GM19239 (cell line): ENCODE measurements at places on chromosomes 11 and 22.

- no peak for DNase-seq
These were observed 60.5 kb upstream of the KCNQ1OT1 start for GRCh38 chr11:2760196-2760871.

DNA sequence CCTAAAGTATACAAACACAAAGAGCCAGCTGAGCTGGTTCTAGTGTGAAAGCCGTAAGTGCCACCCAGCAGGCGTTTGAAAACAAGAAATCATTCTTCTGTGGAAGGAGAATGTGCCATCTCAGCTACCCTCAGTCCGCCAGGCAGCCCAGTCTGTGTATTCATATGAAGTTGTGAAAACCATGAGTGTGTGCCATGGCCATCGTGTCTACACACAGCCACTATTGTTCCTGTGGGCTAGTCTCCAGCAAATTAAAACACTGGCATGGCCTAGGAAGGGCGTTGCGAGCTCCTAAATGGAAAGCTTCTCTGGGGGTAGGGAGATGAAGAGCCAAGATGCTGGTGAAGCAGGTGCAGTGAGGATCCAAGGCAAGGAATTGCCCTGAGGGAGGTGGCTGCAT lies 51.5 kb upstream of the HORMAD2 start:
- DNase-seq = no peak

DNA sequence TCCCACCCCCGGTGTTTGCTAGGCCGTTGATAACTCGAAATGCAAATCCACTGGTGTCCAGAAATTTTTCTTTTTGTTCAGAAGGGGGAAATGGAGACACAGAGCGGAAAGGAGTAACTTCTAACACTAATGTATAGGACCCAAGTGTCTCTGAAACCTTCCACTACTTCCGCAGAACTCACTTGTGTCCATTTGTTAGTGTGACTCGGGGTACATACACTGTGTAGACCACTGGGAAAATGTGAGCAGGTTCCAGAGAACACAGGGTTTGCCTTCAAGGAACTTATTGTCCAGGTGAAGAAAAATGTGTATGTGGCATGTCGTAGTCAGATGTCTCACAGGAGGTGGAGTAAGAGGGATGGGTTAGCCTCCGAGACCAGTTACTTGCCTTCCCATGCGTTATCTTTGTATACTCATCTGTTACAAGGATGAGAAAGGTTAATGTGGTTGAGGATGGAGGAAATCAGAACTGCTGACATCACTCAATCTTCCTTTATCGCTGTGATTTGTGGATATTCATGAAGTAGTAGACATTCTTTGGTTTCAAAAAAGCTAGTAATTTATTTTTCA lies 857 bp downstream of the ARCN1 start:
- no peak for DNase-seq

GRCh38 chr11:16335236-16335962 lies 20.9 kb downstream of the SOX6 start:
- no peak for DNase-seq

DNA sequence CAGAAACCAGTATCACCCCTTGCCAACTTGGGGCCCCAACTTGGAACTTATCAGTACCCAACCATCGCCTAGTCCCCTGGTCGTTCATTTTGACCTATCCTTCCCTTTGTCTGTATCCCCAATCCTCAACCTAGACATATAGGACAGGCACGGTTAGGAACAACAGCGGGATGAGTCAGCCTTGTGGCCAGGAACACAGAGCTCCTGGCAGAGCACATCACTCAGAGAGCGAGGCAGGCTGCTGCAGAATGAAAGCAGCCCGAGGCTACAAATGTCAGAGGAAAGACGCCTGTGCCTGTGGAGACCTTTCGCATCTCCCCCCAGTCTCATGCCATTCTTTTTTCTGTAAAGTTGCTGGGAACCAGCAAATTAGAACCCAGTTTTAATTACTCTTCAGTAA lies 14.6 kb downstream of the DKK3 start:
- DNase-seq = no peak

- DNase-seq = no peak
These were observed 12.6 kb upstream of the MRPL23 start for GRCh38 chr11:1934335-1935155.

- DNase-seq = no peak
These were observed 37.5 kb upstream of the LINC01488 start for GRCh38 chr11:69443968-69444364.

DNA sequence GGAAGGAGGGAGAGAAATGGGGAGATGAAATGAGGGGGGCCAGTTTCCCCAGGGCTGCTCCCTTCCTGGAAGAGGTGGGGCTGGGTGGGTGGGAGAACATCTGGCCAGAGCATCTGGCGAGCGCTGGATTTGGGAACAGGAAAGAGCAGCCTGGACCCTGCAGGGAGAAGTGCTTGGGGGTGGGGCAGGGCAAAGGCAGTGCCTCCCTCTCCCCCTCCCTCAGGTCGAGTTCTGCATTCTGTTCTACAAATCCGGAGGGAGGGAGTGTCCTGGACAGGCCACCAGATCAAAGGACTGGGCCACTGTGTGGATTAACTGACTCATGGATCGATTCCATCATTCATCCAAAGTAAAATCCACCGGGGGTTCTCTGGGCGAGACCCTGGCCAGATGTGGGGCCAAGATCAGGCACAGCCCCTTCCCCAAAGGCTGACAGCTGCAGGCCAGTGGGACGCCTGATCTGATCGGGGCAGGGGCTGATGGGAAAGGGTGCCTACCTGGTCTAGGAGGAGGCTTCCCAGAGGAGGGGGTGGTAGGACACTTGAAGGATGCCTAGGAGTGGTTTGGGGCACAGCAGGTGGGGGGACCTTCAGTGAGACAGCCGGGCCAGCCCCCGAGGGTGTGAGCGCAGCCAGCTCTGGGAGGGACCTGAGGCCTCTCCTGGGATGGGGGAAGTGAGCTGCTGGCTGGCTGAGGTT lies 57.5 kb downstream of the CACNA1I start:
- DNase-seq = no peak

- DNase-seq = no peak
These were observed 3.1 kb downstream of the TRMU start for GRCh38 chr22:46338636-46339035.

GRCh38 chr11:130400781-130401483 lies 27.5 kb downstream of the ADAMTS8 start:
- no peak for DNase-seq

DNA sequence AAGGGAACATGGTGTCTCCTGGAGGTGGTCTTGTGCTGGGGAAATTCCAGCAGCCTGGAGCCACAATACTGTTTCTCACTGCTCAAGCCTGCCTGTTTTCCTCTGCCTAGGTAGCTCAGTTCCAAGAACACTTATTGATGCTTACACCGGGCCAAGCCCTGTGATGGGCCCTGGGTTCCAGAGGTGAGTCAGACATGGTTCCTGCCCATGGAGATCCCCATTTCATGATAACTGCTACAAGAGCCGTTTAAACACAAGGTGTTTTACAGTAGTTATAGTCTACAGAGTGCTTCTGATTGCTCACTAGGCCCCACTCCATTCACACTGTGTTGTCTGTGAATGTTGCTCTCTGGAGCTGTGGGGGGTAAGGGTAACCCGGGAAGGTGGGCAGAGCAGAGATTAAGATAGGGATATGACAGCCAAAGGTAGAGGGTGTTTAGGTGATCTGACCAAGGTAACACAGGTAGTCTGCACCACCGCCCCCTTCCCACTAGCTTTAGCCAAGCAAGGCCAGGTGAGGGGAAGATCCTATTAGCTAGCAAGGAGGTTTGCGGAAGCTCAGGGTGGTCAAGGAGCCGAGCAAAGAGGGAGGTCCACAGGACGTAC lies 696 bp upstream of the MICAL2 start:
- DNase-seq = no peak

- no peak for DNase-seq
These were observed 27.8 kb downstream of the PHLDB1 start for GRCh38 chr11:118635237-118635591.

DNA sequence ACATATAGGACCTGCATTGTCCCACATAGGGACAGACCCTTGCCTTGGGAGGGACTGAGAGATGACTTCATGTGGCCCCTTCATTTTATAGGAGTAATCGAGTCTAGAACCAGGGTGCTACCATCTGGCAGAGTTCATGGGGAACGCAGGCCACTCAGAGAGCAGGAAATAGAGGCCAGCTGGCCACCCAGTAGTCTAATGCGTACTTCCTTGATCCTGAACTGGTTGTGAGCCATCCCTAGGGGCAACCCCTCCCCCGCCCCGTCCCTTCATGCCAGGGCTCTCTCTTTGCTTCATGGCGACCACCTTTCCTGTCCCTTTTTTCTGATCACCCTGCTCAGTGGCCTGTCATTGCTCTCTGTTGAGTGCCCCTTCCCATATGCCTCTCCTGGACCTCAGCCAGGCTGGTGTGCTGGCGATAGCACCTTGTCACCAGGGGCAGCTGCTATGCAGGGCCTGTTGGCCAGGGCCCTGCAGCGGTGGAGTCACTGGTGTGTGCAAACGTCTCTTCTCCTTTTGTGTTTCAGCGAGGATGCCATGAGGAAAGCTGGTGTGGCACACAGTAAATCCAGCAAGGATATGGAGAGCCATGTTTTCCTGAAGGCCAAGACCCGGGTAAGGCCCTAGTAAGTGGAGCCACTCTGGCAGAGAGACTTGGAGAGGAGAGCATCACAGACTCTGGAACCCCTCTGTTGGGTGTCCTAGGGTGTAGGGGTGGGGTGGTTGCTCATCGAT lies 29.3 kb downstream of the MED15 start:
- no peak for DNase-seq

GRCh38 chr11:15815246-15816195 lies 540.8 kb downstream of the SOX6 start:
- no peak for DNase-seq

GRCh38 chr11:128535468-128536457 lies 51.6 kb downstream of the ETS1 start:
- DNase-seq = no peak

DNA sequence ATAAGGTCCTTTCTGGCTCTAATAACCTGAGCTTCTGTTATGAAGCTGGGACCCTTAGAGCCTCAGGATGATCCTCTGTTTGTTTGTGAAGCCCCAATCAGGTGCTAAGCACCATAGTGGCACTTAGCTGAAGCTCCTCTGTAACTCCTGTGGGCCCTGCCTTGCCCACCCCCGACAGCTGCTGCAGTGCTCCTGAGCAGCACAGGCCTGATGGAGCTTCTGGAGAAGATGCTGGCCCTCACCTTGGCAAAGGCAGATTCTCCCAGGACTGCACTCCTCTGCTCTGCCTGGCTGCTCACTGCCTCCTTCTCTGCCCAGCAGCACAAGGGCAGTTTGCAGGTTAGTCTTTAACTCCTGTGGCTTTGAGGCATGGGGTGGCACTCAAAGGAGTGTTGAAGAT lies 19.0 kb upstream of the CCDC134 start:
- no peak for DNase-seq

GRCh38 chr22:34414467-34415440 lies 494.5 kb upstream of the LARGE1 start:
- peak; percentile 36 for DNase-seq

DNA sequence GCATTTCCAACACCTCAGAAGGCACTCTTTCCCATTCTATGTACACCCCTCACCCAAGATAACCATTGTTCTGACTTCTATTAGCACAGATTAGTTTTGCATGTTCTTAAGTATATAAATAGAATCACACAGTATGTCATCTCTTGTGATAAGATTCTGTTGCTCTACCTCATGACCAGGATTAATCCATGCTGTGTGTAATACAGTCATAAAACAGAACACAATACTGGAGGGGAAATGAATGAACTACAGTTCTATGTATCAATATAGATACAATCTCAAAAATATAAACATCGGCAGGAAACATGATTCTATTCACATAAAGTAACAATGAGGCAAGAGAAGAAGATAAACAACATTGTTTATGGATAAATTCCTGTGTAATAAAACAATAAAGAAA lies 151.5 kb downstream of the ATG16L2 start:
- no peak for DNase-seq

DNA sequence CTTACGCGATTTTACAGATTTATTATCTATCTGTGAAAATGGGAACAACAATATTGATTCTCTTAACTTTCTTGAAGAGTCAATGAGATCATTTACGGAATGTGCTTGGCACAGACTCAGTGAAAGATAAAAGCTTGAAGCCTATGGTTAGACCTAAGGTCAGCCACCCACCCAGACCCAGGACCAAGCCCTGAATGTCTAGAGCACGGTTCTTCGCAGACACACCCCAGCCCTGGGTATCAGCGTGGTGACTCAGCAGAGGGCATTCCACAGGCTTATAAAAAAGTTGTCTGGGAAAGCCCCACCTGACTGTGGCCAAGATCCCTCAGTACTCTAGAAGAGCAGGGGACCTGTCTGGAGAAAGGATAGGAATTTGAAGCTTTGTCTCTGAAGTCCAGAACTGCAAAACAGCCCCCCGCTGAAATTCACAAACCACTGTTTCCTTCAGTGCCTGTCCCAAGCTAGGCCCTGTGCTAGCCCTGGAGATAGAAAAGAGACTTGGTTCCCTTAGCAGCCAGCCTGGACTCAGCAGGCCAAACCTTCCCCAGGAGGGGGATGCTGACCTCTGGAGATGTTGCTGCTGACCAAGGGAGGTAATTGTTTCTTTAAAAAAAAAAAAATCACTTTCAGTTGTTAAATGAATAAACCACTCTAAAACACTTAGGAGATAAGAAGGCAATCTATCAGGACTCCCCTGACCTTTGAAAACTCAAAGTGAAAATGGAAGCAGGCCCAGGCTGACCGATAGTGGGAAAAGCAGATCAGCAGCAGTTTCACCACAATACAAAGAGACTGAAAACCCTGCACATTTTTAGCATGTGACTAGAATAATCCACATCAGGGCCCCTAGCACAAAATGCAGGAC lies 114.0 kb downstream of the ABTB2 start:
- DNase-seq = peak; percentile 57

DNA sequence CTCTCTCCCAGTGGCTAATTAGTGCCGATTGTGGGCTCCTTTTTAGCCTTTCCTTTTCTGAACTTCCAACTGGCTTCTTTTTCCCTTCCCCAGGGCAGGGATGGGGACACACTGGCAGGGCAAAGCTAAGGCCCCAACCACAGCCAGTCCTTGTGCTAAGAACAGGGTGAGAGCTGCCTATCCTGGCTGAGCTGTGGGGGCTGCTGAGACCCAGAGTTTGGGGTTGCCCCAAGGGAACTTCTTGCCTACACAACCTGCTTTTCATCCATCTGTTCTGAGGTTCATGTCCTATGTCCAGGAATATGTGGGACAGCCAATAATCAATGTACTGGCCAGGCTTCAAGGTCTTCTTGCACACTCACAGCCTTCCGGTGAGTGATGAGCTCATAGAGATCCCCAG lies 10.0 kb upstream of the TPBGL start:
- DNase-seq = no peak

- DNase-seq = no peak
These were observed 19.3 kb upstream of the GNB1L start for GRCh38 chr22:19873960-19874306.

DNA sequence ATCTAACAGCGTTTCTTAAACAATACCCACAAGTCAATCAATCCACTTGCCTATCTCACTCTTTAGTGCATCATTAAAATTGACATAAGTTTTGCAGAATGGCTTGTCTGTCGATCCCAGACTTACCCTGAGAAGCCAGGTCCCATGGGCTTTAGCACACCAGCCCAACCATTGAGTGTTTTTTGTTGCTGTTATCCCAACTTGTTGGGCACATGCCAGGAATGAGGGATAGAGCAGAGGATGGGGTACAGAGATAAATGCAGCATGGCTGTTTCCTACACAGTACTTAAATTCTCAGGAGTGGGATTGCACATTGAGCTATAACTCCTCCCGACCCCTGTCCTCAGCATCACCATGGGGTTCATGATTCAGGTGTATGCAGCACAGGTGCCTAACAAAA lies 64.2 kb upstream of the RASSF10 start:
- DNase-seq = no peak

GRCh38 chr11:65132988-65133700 lies 1.2 kb downstream of the SYVN1 start:
- DNase-seq = no peak
